ENCODE measurements at places on chromosomes 6 and 20.

DNA sequence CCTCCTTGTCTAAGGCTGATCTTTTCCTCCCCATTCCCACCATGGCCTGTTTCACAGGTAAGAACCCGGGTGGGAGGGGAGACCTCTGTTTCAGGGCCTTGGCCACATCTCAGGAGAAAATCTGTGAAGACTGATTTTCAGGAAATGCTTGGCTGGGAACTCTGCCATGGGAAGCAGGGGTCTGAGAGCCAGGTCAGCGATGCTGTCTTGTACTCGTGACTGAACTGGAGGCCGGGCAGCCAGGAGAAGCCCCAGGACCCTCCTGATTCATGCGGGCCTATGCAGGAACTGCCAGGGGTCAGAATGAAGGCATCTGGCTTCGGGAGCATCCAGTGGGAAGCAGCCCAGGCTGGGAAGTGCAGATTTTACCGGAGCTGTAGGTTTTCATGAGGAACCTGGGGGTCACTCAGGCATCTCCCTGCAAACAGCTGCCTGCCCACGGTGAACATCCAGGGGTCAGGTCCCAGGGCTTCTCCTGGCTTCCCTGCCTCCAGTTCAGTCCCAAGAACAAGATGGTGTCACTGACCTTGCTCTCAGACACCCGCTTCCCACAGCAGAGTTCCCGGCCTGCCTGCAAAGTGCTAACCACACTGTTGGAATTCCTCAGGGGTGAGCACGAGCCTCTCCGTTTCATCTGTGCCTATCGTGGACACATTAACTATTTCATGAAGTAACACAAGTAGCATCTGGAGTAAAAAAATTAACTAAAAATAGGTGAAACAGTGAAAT lies 90.2 kb upstream of the SULF2 start:
- no peak for DNase-seq

DNA sequence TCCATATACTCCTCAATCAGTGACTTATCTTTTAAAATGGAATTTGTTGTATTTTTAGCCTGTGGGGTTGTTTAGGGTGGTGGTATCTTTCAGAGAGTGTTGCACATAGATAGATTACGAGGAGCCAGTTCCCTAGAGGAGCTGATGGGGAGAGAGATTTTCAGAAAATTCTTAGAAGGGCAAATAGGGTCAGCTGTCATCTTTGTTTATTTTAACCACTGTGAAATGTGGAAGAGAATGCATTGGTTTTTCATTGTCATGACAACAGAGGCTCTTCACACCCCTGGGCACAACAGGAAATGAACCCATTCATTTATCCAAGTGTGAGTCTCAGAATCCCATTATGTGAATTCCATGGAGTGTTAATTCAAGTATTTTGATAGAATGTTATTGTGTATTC lies 188.4 kb downstream of the JARID2 start:
- no peak for DNase-seq

DNA sequence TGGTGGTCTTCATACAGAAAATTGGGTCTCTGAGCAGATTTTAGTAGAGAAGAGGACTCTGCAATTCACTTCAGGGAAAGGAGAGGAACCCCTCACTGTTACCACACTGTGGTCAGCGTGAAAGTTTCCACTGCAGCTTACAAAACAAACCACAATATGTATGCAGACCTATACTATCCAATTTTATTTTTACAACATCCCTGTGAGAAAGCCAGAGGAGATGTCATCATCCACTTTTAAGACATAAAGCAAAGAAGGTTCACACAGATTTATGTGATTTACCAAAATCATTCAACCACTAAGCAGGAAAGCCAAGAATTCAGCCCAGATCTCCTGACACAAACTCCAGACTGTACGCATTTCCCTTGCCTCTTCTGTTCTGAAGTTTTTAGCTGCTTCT lies 442.4 kb downstream of the FRK start:
- no peak for DNase-seq

GRCh38 chr20:62354031-62354808 lies 12.9 kb downstream of the LAMA5 start:
- DNase-seq = no peak

- no peak for DNase-seq
These were observed 406.7 kb downstream of the LMBRD1 start for GRCh38 chr6:69390125-69390524.

DNA sequence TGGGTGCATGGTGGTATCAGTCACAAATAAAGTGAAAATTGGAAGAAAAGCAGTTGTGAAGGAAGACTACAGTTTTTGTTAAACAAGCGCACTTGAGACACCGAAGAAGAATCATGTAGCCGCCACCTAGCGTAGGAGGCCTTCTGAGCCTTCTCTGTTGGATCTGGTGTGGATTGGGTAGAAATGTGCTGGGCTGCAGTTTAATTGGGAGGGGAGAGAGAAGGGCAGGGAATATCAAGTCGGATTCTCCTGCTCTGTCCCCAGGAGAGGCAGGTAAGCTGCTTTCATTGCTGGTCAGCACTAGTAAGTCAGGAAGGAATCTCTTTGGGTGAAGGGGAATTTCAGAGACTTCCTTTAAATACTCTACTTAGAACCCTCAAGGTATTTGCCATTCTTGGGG lies 1.2 kb upstream of the FABP7 start:
- DNase-seq = no peak

All from epithelial cell of esophagus (primary cell).